ENCODE measurements at places on chromosomes 13 and 19.

DNA sequence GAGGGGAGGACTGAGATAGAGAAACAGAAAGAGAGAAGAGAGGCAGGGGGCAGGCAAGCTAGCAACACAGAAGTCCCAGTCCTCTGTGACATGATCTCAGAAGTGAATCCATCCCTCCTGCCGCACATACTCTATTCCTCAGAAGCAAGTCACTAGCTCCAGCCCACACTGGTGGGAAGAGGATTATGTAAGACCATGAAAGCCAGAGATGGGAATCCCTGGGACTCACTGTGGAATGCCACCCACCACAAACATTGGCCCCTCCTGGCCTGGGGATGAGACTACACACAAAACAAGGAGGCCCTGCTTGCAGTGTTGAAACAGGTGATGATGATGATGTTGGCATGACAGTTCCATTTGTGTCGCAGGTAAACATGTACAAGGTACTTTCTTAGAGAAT lies 419.9 kb downstream of the IRS2 start:
- no peak for DNase-seq

DNA sequence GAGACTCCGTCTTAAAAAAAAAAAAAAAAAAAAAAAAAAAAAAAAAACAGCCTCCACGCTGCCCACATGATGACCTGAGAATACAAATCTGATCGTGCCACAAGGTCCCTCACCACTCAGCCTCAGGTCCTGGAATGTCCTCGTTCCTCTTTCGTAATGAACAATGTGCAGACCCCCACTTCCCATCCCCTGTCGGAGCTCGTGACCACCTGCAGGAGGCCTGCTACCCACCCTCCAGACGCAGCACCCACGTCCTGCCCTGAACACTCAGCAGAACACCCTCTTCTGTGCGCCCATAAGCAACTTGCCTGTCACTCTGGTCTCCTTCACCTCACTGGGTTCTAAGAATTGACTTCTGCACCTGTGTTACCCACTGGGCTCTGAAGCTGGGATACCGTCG lies 166.4 kb downstream of the KATNAL1 start:
- no peak for DNase-seq

- no peak for DNase-seq
These were observed 157.4 kb upstream of the SOX1 start for GRCh38 chr13:111909501-111909900.

DNA sequence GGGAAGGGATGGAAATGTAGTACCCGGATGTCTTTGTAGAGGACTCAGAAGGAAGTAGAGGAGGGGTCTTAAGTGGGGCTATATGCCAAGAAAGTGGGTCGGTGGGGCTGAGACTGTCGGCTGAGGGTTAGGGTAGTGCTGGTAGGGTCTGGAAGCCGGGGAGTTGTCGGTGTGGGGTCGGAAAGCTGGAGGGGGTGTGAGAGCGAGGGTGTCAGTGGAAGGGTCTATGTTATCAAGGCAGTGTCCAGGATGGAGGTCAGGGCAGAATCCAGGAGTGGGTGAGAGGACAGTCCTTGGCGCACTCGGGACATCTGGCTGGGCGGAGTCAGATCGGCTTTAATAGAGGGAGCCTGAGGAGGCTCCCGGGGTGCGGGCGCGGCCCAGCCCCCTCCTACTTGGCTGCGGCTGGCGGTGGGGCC lies 1.7 kb downstream of the HSPB6 start:
- DNase-seq = no peak

- no peak for DNase-seq
These were observed 17.4 kb downstream of the ZNF579 start for GRCh38 chr19:55563261-55563690.

Measured in stimulated activated CD8-positive, alpha-beta memory T cell treated with anti-CD3 and anti-CD28 coated beads, Interleukin-4, amount 100 ng/mL, for 48 hours (primary cell).